SW 1271 (cell line): ENCODE measurements at places on chromosomes 5 and 9.

- no peak for DNase-seq
Observed at GRCh38 chr5:18220631-18221030, 586.4 kb downstream of the TAF11L14 start.

DNA sequence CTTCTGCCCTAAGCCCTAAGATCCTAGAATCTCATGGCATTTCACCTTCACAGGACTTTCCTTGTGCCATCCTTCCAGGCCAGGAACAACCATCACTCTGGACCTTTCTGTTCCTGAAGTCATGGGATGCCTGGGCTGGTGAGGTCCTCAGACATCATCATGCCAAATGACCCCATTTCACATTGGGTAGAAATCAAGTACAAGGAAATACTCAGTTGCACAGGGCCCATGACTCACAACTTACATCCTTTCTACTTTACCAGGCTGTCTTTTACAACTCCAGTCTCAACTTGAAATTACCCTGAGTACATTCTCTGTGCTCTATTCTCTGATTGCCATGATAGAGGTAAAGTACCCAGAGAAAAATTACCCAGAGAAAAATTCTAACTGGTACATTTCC lies 167.1 kb downstream of the PIK3R1 start:
- DNase-seq, result no peak

GRCh38 chr5:94802450-94802849 lies 184.0 kb downstream of the SLF1 start:
- no peak for DNase-seq

DNA sequence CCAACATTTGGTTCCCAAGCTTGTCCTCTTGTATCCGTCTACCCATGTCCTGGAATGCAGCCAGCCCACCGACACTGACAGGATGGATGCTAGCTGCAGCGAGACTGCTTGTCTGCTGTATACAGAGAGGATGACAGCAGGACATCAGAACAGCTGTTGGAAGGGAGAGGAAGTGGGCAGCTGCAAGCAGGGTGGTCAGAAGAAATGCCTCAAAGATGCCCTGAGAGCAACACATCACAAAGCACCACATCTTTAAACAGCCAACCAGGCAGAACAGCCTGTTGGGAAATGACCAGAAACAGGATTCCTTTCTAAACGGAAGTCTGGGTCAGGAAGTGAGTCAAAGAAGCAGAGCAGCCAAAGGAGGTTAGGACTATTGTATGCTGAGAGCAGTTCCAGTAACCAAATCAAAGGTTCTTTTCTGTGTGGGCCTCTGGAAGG lies 219.1 kb downstream of the NDUFS4 start:
- no peak for DNase-seq

GRCh38 chr5:167638816-167639215 lies 652.6 kb upstream of the WWC1 start:
- DNase-seq, result no peak

DNA sequence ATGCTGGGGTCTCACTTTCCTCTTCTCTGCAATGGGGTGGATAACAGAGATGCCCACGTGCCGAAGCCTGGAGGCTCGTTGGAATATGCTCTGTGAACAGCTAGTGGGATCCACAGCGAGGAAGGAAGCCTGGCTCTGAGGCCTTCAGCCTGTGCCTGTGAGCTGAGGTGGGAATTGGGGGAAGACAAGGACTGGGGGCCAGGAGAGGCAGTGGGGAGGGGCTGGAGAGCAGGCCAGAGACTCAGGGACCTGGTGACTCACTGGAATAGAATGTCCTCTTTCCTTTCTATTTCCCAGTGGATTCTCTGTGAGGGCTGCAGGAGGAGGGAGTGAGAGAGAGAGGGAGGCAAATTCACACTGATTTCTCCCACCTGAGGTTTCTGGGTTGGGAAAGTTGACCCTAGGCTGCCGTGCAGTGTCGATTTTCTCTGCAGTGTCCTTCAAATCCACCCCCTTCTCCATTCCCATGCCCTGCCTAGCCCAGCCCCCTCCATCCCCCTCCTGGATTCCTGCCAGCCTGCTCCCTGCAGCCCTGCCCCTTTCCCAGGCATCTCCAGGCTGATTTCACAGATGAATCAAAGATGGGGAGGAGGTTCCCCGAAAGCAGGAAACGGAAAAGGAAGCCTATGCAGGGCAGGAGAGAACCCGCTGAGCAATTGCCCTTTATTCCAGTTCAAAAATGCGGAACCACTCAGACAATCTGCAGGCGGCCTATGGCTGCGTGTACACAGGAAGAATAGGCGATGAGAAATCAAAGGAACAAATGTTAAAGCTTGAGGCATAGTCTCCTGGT lies 1.4 kb upstream of the SPAAR start:
- DNase-seq, result peak; percentile 46

DNA sequence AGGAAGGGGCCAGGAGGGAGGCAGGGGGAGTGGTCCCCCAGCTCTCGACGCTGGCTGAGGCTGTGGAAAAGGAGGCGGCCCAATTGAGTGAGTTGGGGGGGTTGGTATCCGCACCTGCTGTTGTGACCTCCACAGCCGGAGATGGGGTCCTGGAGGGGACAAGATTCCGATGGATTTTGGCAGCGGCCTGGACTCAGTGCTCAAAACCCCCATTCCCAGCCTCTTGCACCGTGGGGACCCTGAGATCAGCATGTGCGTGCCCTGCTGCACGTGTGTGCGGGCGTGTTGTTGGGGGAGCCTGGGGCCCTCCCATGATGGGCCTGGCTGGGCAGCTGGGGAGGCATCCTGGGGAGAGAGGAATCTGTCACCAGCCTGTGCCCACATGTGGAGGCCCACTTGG lies 15.0 kb downstream of the CNTFR start:
- no peak for DNase-seq

DNA sequence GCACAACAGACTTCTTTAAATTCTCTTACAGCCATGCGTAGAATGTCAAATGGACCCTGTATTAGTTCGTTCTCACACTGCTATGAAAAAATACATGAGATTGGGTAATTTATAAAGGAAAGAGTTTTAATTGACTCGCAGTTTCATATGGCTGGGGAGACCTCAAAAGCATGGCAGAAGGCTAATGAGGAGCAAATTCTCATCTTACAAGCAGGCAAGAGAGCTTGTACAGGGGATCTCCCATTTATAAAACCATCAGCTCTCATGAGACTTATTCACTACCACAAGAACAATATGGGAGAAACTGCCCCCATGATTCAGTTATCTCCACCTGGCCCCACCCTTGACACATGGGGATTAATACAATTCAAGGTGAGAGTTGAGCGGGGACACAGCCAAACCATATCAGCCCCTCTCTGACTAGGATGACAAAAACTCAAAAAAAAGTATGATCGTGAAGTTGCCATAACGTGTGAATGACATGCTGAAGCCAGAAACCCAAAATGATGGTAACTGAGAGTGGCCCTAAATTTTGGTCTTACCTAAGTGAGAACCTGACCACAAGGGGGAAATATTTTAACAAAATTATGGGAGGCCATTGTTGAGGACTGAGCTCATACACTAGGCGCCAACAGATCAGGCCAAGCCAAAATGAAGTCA lies 17.5 kb upstream of the TEX10 start:
- no peak for DNase-seq

DNA sequence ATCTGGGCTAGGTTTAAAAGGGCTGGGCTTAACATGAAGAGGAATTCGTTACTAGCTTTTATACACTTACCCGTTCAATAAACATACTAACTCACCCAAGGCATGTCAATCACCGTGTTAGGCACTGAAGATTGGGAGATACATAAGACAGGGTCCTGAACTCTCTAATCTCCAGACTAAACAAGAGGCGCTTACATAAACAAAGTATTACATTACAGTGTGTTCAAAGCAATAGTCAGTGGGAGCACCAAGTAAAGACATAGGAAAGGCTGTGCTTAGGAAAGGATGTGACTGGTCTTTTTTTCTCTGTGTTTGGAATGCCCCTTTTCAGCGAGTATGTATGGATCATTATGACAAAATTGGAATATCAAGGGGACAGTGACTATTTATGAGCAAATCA lies 203.6 kb upstream of the ADRA1B start:
- DNase-seq, result no peak

GRCh38 chr9:130692321-130692720 lies 1.3 kb upstream of the EXOSC2 start:
- DNase-seq, result no peak

- DNase-seq, result no peak
Observed at GRCh38 chr9:81801190-81801589, 111.8 kb upstream of the TLE1 start.

GRCh38 chr9:105994970-105995369 lies 300.6 kb downstream of the TMEM38B start:
- DNase-seq, result no peak

DNA sequence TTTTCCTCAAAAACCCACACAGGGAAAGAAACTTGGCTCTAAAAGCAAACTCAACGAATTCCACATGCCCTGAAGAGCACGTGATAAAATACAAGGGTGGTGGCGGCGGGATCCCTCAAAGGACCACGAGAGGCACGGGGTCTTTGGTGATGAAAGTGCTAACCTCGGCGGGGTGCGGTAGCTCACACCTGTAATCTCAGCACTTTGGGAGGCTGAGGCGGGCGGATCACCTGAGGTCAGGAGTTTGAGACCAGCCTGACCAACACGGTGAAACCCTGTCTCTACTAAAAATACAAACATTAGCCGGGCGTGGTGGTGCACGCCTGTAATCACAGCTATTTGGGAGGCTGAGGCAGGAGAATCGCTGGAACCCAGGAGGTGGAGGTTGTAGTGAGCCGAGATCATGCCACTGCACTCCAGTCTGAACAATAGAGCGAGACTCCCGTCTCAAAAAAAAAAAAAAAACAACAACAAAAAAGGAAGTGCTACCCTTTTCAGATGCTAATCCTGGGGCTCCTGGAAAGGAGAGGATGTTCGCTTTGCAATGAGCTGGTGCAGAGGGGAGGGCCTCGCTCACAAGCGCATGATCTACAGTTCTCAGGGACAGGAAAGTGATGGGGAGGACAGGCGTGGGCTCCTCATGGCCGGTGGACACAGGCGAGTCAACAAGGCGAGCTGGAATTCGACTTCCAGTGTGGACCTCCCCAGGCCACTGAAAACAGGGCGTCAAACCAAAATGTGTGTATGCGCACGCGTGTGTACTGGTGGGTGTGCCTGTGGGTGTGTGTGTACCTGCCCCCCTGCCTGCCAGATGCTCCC lies 54.1 kb downstream of the USP20 start:
- DNase-seq, result no peak

- DNase-seq, result no peak
Observed at GRCh38 chr5:92518318-92518904, 1062.6 kb downstream of the NR2F1-AS1 start.

GRCh38 chr5:104998169-104998568 lies 1435.6 kb upstream of the NUDT12 start:
- DNase-seq, result no peak

GRCh38 chr5:138330813-138331448 lies 673 bp downstream of the CDC25C start:
- DNase-seq, result peak; percentile 27

- DNase-seq, result peak; percentile 68
Observed at GRCh38 chr5:62354028-62354874, 48.2 kb downstream of the KIF2A start.

DNA sequence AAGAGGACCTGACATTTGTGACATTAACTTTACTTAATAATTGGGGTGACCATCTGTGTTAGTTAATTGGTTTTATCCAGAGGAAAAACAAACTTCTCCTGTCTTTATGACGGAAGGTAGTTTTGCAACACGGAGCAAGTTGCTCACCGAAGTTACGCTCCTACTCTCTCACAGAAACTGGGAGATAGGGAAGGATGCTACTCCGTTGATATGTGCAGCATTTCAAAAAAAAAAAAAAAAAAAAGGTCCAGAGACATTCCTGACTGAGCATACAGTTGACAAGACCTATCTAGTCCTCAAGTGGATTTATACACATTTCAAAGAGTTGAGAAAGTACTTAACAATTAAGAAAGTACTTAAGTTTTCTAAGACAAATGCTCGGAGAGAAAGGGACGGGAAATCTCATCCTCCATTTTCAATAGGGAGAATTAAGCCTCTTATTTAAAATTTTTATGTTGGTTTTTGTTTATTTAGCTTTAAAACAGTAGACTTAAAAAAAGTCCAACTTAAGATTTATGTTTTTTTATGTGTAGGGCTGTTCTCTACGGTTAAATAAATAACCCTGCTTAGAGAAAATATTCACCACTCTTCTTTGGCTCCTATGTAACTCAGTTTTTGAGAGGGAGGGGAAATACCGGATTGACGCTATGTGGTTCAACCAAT lies 455 bp upstream of the FER start:
- DNase-seq, result no peak

DNA sequence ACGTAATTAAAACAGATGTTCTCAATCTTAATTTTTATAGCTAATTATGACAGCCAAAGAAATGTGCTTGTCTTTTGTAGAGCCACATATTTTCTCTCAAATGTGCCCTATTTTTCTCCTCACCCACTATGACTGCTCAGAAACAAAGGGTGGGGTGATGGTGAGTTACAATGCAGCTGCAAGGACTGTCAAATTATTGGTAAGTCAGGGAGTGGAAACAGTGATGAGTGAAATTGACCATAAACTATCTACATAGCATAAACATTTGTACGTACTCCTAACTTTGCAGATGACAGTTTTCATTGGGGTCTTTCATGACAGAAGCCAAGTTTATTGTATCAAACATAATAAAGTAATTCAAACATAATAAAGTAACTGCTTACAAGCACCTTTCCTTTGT lies 215.9 kb downstream of the MCTP1 start:
- no peak for DNase-seq

DNA sequence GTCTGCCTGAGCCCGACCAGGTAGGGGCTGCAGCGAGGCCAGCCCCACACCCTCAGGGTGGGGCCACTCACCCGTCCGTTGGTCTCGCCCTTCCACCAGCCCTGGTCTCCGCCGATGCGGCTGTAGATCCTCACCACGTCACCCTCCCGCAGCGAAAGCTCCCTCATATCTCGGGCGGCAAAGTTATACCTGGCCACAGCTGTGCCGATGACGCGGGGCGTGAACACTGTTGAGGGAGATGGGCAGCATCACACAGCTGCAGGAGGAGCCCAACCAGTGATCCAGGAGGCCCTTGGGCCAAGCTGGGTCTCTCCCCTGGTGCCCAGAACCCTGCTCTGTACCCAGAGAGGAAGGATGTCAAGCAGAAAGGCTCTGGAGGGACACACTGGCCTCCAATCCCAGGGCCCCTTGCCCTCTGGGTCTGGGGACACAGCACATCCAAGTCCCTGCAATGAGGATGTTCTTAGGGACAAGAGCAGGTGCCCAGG lies 30.3 kb upstream of the SARDH start:
- DNase-seq, result no peak

- DNase-seq, result no peak
Observed at GRCh38 chr9:34375901-34376595, 650 bp downstream of the MYORG start.

DNA sequence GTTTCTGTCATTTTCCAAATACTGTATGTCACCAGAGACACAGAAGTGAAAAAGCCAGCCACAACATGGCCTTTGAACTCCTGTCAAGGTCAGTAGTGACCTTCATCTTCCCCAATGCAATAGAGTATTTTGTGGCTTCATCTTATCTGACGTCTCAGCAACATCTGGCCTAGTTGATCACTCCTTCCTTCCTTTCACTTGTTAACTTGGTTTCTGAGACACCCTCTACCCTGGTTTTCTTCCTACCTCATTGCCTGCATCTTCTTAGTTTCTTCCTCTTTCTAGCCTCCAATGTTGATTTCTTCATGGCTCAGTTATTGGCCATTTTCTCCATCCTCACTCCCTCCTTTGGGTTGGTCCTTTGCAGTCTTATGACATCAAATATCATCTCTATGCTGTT lies 36.3 kb downstream of the GLIS3 start:
- no peak for DNase-seq
